ENCODE measurements at places on chromosomes 7 and 10. TPM values are rescaled to one million over a fixed set of nuclear protein-coding genes. Genes with fewer than 3 reads are reported as not detected.

- no peaks in the 10 kb centered on the region for H3K4me1 ChIP-seq
- no peak overlapping the region for H3K4me3 ChIP-seq
- no peaks in the 10 kb centered on the region for H3K36me3 ChIP-seq
- no peak overlapping the region for H3K27ac ChIP-seq
- no peaks in the 10 kb centered on the region for H3K27me3 ChIP-seq
Measured at GRCh38 chr7:69166979-69167516, 431.2 kb upstream of the AUTS2 start.

Gene LGI1
- total RNA-seq = 0.69 TPM

Gene RSBN1L
- total RNA-seq = 17.9 TPM

GRCh38 chr7:50329775-50330174 is 25.3 kb downstream of the IKZF1 start:
- no peaks in the 10 kb centered on the region for H3K4me1 ChIP-seq
- no peak overlapping the region for H3K4me3 ChIP-seq

Gene SLC18A2
- 1.7 TPM for total RNA-seq

DNA sequence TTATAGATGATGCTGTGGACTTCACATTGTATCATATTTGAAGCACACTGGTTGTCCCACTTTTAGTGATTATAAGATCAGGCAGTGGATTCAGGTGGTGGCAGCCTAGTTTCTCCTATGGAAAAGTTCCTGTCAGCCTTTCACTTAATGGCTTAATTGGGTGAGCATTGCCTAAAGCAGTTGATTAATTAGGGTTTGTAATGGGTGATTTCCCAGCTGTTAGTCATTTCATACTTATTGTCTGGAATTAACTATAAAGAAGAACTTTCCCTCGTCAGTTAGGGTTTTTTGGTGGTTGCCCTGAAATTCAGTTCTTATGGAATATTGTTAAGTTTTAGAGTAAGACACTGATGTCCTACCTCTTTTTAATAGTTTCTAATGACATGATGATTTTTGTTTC is 78.8 kb downstream of the SLC25A40 start:
- H3K4me1 ChIP-seq = no peaks in the 10 kb centered on the region
- H3K27me3 ChIP-seq = no peaks in the 10 kb centered on the region
- no peaks in the 10 kb centered on the region for H3K36me3 ChIP-seq
- DNase-seq = no peak

DNA sequence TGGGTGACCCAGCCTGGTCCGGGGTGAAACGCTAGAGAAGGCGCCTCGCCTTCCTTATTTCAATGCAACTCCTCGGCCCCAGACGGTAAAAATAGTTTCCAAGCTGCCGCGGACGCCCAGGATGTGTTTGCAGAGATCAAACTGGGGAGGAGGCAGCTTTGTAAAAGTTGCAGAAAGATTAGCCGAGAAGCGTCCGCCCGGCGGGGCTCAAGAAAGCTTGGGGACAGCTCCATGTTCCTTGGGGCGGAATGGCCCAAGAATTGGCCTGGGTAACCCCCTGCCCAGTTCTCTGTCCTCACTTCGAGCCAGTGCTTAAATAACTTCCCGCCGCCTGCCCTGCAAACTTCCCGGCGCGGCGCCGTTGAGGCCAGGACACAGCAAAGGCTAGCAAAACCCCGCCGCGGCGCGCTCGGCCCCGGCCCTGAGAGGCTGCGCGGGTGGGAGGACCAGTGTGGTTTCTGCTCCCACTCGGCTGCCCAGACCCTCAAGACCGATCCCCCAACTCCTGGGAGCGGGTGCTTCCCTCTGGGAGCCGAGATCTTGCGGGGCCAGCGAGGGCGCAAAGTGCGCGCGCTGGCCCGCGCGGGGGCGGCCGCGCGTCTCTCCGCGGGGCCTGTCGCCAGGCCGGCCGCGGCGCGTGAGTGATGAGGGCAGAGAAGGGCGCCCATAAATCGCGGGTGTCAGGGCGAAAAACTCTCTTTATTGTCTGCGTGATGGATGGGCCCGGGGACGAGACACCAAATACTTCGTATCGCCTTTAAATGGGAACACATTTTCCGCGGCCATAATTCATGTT is 6.3 kb upstream of the ZNF503 start:
- DNase-seq = no peak
- H3K36me3 ChIP-seq = no peaks in the 10 kb centered on the region
- H3K27ac ChIP-seq = peak overlapping the region; percentile 100
- H3K4me3 ChIP-seq = peak overlapping the region; percentile 86
